ENCODE measurements at places on chromosomes 2 and 18.

DNA sequence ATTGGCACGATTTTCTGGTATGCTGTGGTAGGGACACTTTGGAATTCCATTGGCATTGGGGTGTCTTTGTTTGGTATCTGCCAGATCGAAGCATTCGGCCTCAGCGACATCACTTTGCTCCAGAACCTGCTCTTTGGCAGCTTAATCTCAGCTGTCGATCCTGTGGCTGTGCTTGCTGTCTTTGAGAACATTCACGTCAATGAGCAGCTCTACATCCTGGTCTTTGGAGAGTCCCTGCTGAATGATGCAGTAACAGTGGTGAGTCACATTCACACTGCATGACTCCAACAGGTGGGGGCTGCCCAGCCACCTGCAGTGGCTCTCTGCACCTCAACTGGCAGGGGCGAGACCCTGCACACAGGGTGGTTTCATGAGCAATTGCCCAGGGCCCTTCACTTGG, 38.4 kb downstream of the SLC9A2 start:
- DNase-seq = no peak

- no peak for DNase-seq
These were observed 70.6 kb downstream of the GDF7 start for GRCh38 chr2:20737505-20737904.

DNA sequence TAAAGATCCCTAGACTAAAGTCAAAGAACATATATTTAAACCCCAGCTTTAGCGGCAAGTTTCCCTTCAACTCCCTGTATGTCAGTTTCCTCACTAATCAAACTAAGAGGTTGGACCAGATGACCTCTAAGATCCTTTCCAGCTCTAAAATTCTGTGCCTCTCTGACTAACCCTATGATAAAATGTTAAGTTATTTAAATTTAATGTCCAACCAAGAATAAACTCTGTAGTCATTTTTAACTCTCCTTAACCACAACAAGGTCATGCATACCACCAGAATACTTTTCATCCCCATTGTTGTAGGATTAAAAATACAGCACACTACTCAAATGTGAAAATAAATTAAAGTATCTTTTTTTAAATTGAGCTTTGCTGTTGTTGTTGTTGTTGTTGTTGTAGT, 5.2 kb upstream of the PDE1A start:
- no peak for DNase-seq

DNA sequence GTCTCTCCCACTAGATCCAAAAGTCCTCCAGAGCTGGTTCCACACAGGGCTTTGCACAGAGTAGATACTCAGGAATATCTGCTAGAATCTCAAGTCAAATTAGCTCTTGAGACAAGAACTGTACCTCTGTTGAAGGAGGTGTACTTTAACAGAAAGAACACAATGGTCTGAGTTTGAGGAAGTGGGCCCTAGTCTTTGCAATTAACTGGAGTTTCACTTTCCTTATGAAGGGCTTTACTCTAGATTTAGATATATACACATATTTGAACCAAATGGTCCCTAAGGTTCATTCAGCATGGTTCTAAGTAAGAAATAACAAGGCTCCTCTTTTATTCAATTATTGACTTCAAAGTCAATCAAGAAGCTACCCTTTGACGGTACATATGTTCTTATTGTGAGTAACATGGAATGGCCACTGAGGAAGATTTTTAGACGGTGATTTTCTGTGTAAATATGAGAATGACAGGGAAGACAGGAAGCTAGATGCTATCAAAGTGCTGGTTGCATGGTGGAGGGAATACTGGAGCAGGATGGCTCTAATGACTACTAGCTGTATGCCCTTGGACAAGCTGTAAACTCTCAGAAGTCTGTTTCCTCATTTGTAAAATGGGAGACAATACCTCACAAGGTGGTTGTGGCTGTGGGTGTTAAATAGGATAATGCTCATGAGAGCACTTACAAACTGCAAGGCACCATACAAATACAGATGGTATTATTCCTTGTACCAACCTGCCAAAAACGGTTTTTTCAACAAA, 73.5 kb upstream of the SERTAD2 start:
- DNase-seq = no peak

DNA sequence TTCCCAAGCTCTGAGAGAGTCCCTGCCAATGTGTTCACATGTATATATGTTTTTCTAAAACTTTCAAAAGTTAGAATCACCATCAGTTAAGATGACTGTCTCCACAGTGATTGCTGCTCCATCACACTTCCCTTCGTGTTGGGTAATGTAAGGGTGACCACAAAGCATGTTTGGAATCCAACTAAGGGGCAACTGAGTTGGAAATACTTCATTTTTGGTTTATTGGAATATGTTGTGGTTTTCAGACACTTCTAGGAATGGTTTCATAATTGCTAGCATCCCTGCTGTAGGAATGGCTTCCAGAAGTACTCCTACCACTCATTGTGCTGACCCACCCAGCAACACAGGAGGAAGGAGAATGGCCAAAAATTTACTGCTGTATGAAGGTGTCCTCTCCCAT, 212.5 kb upstream of the GULP1 start:
- no peak for DNase-seq

- DNase-seq = no peak
These were observed 87.8 kb upstream of the BCL2L11 start for GRCh38 chr2:111032721-111033429.
